ENCODE measurements at places on chromosomes 5 and 9. TPM values are rescaled to one million over a fixed set of nuclear protein-coding genes. Genes with fewer than 3 reads are reported as not detected.

Gene GPR150
- polyA plus RNA-seq: 0.10 TPM

Gene TICAM2
- polyA plus RNA-seq: 3.4 TPM

Gene CRB2
- polyA plus RNA-seq: not detected

Gene FAM221B
- not detected for polyA plus RNA-seq

Gene IFNK
- polyA plus RNA-seq: not detected

DNA sequence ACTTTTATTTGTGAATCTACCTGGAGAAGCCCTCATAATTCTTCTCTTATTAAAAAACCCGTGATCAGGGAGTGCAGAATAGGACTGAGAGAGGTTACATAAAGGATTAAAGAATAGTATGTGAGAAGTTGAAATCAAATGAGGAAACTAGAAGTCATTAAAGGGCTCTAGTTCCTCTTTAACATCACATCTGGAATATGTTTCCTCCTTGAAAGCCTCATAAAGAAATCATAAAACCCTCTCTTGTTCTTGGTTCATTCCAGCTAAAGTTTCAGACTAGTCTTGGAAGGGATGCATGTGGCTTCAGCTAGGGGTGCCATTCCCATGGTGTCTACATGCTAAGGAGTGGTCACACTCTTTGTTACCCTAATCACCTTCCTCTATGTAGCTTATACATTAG lies 5.7 kb upstream of the C5orf46 start:
- DNase-seq: no peak

- no peak for DNase-seq
Measured at GRCh38 chr5:35356725-35357124, 126.4 kb upstream of the PRLR start.

GRCh38 chr5:160081495-160081894 lies 37.8 kb downstream of the PWWP2A start:
- DNase-seq: no peak

DNA sequence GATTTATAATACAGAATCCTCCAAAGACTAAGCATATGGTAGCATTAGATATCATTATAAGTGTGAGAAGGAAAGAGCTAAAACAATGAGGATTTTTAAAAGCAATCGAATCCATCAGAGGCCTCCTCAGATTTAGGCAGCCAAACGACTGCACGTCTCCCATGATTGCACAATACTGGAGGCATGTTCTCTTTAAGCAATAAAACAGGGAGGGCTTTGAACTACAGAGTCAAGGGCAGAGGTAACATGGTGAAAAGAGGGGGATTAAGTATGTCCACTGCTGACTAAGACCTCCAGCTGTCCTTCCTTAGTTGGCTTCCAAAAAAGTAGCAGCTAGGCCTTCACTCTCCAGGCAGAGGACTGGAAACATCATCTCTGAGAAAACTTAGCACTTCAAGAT lies 298.7 kb upstream of the RGMB start:
- DNase-seq: no peak

GRCh38 chr5:40689438-40689837 lies 9.7 kb downstream of the PTGER4 start:
- DNase-seq: peak; percentile 98

- no peak for DNase-seq
Measured at GRCh38 chr5:179267671-179268083, 77.6 kb downstream of the ADAMTS2 start.

GRCh38 chr5:68898951-68899471 lies 194.8 kb upstream of the SLC30A5 start:
- DNase-seq: peak; percentile 25

DNA sequence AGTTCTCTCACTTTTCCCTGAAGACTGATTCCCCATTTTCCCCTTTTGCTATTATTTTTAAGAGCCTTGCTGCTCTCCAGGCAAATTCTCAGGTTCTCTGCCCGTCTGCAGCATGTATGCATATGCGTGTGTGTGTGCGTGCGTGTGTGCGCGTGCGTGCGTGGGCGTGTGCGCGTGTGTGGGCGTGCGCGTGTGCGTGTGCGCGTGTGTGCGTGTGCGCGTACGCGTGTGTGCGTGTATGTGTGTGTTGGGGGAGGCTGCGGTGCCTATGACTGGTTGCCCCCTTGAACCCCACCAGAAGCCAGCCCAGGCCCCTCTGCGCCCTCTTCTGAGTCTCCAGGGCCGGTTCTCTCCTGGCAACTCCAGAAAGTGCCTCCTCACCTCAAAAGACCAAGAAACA lies 987 bp upstream of the FOXI1 start:
- no peak for DNase-seq

GRCh38 chr5:61974680-61975079 lies 331.3 kb upstream of the KIF2A start:
- no peak for DNase-seq

GRCh38 chr9:133642708-133643361 lies 6.7 kb downstream of the DBH start:
- DNase-seq: no peak

DNA sequence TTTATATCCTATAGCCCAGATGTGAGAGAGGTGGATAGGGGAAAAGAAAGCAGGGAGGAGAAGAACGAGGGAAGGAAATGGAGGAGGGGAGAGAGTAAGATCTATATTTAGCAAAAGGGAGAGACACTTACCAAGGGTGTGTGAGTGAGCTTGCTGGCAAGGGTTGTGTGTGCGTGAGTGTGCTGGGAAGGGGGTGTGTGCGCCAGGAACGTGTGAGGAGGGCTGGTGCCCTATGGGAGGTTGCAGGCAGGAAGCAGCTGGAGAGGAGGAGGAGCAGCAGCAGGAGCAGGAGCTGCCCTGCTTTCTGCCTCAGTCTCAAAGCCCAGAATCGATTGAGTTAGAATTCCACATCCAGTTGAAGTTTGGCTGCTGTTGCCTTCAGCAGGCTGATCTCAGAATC lies 148.3 kb upstream of the RUSC2 start:
- DNase-seq: peak; percentile 85
